ENCODE measurements at places on chromosomes 3 and 15. TPM values are rescaled to one million over a fixed set of nuclear protein-coding genes. Genes with fewer than 3 reads are reported as not detected.

The GOLGA8G gene
- polyA plus RNA-seq: not detected

- DNase-seq: peak; percentile 74
- H3K27ac ChIP-seq: no peak overlapping the region
- no peak overlapping the region for H3K4me3 ChIP-seq
- peaks cover 4% of the 10 kb centered on the region for H3K4me1 ChIP-seq
- no peaks in the 10 kb centered on the region for H3K27me3 ChIP-seq
Measured at GRCh38 chr3:195114786-195115599, 156.0 kb downstream of the XXYLT1 start.

The LINGO1 gene
- polyA plus RNA-seq: 0.46 TPM

- no peak for DNase-seq
- no peaks in the 10 kb centered on the region for H3K27me3 ChIP-seq
- H3K36me3 ChIP-seq: no peaks in the 10 kb centered on the region
Measured at GRCh38 chr3:13031621-13032020, 41.6 kb downstream of the IQSEC1 start.

DNA sequence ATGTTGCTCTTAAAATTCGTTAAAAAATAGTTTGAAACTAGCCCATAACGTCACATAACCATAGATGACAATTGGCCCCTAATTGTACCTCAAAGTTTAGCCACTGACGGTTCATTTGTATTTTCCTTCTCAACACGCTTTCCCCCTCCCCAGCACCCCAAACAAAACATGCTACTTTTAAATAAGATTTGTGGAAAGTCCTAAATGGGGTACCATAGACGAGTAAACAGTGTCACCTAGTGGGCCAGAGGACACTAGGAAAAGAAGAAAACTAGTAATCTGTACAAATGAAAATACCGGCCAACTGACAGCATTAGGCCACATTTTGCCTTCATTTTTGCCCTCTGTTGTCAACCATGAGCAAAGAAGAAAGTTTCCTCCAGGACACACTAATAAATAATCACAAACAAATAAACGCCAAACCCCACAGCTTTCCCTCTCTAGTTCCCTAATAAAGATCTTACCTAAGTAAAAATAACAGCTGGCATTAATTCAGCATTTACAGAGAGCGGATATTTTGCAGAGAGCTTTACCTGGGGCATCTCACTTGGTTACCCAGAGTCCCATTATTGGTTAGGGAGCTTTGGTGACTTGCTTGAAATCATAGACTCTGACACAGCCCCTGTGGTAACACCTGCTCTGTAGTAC, 175.1 kb upstream of the ATP11B start:
- no peak overlapping the region for H3K27ac ChIP-seq
- no peak overlapping the region for H3K4me3 ChIP-seq
- no peaks in the 10 kb centered on the region for H3K36me3 ChIP-seq
- no peaks in the 10 kb centered on the region for H3K4me1 ChIP-seq
- no peak for DNase-seq

The SH2D7 gene
- polyA plus RNA-seq: not detected

The LRRC31 gene
- 0.03 TPM for polyA plus RNA-seq

DNA sequence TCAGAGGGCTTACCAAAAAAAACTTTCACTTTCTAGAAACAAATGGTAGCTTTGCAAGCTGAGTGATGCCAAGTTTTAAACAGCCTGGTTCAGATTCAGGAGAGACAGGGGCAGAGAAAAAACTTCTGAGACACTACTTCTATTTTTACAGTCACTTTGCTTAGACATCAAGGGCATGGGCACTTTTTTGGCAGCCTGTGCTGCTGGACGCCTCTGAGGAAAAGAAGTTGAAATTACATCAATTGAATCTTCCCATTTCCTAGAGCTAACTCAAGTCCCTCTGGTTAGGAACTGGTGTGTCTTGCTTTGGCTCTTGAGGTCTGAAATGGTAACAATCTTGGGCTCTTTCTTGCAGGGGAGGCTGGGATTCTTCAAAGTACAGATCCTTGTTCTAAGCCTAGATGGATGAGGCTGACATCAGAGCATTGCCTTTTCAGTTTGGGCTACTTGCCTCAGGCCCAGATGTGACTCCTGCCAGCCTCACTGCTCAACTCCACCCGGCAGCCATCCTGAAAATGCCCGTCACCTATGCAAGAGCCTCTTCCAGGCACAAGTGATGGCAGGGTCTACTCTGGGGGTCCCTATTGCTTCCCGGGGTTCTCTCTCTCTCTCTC, 357.5 kb downstream of the FOXP1 start:
- no peaks in the 10 kb centered on the region for H3K27me3 ChIP-seq
- H3K27ac ChIP-seq: peak overlapping the region; percentile 53
- DNase-seq: no peak

GRCh38 chr3:170277833-170278580, 55.8 kb downstream of the PRKCI start:
- DNase-seq: no peak
- H3K36me3 ChIP-seq: peaks cover 2% of the 10 kb centered on the region
- peak overlapping the region; percentile 6 for H3K4me3 ChIP-seq
- H3K27me3 ChIP-seq: no peaks in the 10 kb centered on the region
- H3K4me1 ChIP-seq: peaks cover 15% of the 10 kb centered on the region

GRCh38 chr3:192943393-192943792, 25.7 kb upstream of the MB21D2 start:
- no peak for DNase-seq
- H3K27me3 ChIP-seq: no peaks in the 10 kb centered on the region
- no peaks in the 10 kb centered on the region for H3K36me3 ChIP-seq
- no peak overlapping the region for H3K4me3 ChIP-seq
- H3K4me1 ChIP-seq: no peaks in the 10 kb centered on the region

The ZNF385D gene
- 0.29 TPM for polyA plus RNA-seq

DNA sequence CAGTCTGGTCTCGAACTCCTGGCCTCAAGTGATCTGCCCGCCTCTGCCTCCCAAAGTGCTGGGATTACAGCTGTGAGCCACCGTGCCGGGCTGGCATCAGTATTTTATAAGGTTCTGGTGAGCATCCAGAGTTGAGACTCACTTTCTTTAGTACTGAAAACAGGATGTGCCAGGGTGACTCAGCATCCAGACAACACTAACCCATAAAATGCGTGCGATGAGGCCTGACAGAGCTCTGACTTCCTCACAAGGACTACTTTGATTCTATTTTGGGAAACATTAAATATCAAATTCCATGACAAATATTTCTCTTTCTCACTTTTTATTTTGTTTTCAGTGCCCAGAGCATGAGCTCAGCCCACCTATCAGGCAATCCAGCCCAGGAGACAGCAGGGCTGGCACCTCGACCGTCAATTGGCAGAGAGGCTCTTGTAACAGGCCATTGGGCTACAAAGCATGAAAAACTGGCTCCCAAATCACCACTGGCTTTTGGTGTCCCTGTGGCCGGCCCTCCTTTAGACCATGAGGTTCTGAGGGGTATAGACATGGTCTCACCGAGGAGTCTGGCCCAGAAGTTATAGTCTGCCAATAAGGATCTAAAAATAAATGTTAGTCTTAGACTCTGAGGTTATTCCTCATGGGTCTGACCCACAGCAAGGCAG, 75.0 kb downstream of the FEM1B start:
- H3K27ac ChIP-seq: peak overlapping the region; percentile 81
- H3K27me3 ChIP-seq: no peaks in the 10 kb centered on the region
- H3K4me1 ChIP-seq: peaks cover 10% of the 10 kb centered on the region

DNA sequence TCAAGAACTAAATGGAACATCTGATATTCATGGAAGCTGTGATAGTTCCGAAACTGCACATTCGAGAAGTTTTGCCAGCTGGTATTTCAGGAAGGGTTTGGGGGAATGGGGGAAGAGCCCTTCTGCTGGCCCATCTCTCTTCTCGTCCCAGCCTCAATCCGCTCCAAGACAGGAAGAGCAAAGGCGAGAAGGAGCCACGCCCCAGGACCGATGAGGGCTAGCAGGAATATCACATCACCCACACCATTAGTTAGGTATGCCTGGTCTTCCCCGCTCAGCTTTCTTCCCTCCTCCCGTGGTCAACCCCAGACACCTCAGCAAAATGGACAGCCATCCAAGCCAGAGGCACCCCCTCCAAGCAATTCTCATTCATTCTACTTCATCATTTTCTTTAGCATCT, 14.9 kb upstream of the PCSK6 start:
- peaks cover 30% of the 10 kb centered on the region for H3K4me1 ChIP-seq
- H3K27ac ChIP-seq: no peak overlapping the region
- no peak overlapping the region for H3K4me3 ChIP-seq
- DNase-seq: no peak
- H3K36me3 ChIP-seq: no peaks in the 10 kb centered on the region

Measured in spleen (tissue), 13 donors.